ENCODE measurements at places on chromosomes 11 and 22. TPM values are rescaled to one million over a fixed set of nuclear protein-coding genes. Genes with fewer than 3 reads are reported as not detected.

- no peak for DNase-seq
Measured at GRCh38 chr11:33530815-33531214, 169.8 kb downstream of the C11orf91 start.

DNA sequence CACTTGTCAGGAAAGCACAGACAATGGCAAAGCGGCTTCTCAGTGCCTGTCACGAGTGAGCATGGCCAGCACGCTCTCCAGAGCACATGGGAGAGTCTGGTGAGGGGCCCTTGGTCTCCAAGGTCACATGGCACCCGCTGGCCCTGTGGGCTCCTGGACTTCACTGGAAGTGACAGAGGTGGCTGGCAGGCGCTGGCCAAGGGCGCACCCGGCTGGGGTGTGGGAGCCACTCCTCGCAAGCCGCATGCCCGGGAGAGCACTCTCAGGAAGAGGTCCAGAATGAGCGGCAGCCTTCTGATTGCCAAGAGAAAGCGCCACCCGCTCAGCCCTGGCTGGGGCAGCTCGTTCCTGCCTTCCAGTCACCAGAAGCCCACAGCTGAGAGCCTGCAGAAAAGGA, 17.1 kb upstream of the MOB2 start:
- no peak for DNase-seq

DNA sequence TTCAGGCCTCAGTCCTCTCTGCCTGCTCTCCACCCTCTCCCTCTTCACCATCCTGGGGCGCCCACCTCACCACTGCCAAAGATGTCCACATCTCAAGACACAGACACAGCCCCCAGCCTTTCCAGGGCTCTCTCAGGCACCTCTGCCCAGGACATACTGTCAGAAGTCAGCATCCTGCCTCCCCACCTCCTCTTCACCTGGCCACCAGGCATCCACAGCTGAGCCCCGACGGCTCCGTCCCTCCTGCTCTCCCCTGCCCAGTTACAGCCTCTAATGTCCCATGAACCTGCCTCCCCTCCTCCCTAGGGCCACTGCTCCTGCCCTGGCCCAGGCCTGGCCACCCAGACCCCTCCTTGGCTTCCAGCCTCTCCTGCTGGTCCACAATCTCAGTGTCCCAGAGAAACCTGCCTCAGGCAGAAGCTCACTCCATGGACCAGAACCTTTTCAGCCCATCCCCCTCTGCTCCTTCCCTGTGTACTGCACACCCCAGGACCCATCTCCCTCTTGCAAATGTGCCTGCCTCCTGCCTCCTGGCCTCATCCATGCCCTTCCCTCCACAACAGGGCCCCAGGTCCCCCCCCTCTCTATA, 3.2 kb downstream of the LTBP3 start:
- no peak for DNase-seq

DNA sequence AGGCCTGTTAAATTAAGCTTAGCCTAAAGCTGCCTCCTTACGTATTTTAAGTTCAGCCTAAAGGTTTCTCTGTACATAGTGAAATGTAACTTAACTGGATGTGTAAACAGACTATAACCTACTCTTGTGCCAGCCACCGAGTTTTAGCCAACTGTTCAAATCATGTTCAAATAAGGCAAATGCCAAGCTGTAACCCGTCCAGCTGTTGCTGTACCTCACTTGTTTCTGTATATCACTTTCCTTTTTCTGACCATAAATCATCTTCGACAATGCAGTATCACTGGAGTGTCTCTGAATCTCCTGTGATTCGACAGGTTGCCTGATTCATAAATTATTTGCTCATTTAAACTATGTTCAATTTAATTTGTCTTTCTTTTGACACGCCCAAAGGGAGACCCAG, 4.0 kb upstream of the PLAAT5 start:
- DNase-seq = no peak

- DNase-seq = no peak
Measured at GRCh38 chr22:23219317-23219716, 39.0 kb downstream of the BCR start.

Gene MPZL3
- 2.9 TPM for total RNA-seq

GRCh38 chr22:36425977-36426523, 38.3 kb upstream of the MYH9 start:
- no peak for DNase-seq

Gene BAIAP2L2
- total RNA-seq = 0.64 TPM

Gene KRTAP5-11
- not detected for total RNA-seq

DNA sequence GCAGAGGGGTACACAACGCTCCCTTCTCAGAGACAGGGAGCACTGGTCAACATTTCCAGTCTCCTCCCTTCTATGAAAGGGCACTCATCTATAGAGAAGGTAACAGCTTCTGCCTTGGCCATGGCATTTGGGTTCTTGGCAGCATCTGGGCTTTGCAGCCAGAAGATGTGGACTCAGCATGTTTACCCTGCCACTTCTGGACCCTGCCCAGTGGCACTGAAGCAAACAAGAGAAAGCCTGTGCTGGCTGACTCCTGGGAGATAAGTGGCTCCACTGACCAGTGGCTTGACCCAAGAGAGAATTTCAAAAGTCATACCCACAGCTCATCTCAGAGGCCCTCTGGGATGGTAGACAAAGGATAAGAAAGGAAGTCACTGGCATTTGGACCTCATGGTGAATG, 8.0 kb downstream of the CSNK2A3 start:
- DNase-seq = no peak

Gene SLC6A5
- not detected for total RNA-seq

DNA sequence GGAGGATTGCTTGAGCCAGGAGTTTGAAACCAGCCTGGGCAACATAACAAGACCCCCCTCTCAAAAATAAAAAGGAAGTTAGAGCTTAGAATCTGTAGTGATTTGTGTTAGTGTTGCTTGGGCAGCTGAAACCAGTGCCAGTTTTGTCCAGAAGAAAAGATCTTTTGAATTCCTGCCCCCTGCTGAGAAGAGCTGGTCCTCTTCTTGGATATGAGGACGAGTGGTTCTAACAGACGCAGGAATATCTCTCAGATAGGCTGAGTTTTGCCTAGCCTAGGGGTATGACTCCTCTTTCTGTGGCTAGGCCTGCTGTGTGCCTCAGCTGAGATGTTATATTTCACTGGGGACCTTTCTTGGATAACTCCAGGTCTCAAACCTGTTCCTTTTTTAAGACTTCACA, 102.8 kb downstream of the STIM1 start:
- no peak for DNase-seq

GRCh38 chr11:121268581-121268980, 24.0 kb upstream of the SC5D start:
- no peak for DNase-seq

DNA sequence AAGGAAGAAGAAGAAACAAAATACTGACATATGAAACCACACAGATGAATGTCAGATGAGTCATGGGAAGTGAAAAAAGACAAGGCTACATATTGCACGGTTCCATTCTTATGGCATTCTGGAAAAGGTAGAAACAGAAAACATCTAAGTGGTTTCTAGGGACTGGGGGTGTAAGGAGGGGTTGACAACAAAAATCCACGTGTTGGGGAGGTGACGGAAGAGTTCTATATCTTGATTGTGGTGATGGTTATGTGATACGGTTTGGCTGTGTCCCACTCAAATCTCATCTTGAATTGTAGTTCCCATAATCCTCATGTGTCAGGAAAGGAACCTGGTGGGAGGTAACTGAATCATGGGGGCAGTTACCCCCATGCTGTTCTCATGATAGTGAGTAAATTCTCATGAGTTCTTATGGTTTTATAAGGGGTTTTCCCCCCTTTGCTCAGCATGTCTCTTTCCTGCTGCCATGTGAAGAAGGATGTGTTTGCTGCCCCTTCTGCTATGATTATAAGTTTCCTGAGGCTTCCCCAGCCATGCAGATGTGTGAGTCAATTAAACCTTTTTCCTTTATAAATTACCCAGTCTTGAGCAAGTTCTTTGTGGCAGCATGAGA, 6.4 kb upstream of the ARFGAP3 start:
- DNase-seq = no peak

DNA sequence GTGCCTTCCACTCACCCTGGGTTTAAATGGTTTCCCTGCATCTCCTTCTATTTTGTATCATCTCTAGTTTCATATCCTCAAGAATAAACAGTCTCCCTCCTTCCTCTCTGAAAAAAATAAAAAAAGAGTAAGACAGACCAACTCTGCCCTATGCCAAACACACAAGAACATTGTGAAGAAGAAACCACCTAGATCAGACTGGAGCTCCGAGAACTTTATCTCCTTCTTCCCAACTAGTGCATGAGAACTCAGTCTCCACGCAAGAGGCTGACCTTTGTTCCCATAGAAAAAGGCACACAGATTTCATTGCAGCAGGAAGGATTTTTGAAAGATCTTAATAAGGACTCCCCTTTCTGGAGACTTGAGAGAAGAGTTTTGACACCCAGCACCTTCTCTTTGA, 8.7 kb upstream of the PEX26 start:
- DNase-seq = no peak

DNA sequence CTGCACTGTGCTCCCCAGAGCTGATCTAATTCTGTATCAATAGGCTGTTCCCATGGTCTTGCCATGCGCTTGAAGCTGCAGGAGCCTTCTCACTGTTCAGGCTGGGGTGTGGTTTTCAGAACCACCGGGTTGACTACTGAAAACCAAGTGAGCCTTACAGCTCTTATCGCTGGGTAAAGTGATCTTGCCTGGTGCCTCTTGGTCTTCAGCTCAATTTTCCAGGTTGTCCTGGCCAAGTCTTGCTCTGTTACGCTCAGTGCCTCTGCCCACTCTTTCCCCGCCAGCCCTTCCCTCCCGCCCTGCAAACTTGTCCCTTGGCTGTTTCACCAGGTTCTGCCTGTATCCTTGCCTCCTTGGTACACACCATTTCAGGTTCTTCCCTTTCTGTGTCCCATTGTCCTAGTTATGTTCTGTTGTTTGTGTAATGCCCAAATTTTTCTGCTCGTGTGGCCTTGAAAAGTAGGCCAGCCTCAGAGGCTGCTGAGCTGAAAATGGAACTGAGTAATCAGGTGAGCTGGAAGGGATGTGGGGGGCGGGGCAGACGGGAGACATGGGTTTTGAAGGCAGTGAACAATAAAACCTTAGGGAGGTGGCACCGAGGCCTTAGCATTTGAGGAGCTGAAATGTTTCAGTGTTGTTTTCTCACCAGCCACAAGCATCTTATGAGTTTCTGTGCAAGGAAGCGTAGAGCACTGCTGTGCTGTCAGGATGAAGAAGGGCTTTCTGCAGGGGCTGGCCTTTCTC, 11.2 kb downstream of the PEX26 start:
- DNase-seq = no peak

Gene ZC3H12C
- 0.95 TPM for total RNA-seq

DNA sequence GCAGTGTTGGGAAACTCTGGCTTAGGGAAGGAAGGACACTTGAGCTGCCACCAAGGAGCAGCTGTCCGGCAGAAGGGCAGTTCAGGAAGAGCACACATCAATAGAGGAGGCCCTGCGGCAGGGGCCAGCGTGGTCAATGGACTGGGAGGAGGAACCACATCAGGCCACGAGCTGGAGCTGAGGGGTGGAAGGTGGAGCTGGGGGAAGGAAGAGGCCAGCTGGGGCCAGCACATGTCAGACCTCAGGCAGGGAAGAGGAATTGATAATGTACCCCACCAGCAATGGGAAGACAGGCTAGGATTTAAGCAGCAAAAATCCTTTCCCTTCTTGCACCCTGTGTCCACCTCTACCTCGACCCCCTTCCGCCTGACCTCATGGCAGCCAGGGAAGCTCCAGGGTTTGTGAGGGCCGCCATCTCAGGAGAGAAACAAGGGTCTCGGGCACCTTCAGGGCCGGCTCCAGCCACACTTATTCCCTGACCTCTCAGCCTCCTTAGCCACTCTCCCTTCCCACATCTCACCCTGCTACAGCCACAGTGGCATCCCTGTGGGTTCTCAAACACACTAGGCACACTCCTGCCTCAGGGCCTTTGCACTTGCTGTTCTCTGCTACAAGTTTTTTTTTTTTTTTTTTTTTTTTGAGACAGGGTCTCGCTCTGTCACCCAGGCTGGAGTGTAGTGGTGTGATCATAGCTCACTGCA, 157.8 kb upstream of the GRK3 start:
- DNase-seq = no peak

Gene MPPED2
- total RNA-seq = 0.37 TPM

- DNase-seq = no peak
Measured at GRCh38 chr11:12694183-12694531, 19.9 kb downstream of the TEAD1 start.

DNA sequence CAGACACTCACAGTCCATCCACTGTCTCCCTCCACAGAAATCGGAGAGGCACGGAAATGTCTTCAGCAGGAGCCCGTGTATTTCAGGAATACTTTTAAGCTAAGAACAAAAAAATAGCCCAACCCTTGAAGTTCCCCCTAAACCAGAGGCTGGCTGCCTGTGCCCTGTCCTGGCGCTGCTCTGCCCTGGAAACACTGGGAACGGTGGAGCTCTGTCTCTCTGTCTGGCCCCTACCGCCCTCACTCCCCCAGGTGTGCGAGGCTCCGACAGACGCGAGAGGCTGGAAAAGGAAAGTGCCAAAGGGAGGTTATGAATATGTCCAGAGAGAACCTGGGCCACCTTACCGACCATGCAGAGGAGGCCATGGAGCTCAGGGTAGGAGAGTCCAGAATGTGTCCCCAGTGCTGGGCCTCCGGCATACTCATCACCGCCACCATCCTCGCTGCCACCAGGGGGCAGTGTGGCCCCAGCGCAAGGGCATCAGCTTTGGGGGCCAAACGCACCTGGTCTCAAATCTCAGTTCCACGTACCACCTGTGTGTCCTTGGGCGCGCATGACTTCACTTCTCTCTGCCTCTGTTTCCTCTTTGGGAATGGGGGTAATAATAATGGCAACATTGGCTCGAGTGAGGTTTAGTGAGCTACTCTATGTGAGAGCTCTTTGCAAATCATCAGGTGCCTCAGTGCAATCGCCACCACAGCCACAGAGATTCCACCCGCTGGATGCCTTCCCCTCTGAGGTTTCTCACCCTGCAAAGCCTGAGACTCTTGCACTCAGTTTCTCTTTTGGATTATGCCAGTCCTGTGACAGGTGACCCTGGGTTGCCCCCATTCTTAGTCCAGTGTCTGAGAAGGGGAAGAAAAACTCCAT, 10.4 kb upstream of the SLCO2B1 start:
- DNase-seq = peak; percentile 61

DNA sequence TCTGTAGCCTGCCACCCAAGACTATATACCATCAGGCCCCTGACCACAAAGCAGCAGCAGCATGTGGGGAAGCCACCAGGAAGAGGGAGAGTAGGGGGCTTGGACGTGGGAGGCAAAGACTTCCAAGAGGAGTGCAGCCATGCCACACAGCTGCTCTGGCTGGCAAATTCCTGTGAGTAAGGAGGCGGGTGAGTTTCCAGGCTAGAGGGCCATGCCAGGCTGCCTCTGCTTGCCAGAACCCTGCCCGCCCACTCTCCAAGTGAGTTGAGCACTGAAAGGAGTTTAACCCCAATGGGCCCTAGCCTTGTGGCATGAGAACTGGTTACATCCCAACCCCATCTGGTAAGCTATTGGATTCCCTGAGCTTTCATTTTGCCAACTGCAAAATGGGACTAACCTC, 4.7 kb upstream of the DGAT2 start:
- no peak for DNase-seq

GRCh38 chr11:98060759-98061158, 960.0 kb upstream of the CNTN5 start:
- DNase-seq = no peak
